ENCODE measurements at places on chromosomes 12 and 14.

DNA sequence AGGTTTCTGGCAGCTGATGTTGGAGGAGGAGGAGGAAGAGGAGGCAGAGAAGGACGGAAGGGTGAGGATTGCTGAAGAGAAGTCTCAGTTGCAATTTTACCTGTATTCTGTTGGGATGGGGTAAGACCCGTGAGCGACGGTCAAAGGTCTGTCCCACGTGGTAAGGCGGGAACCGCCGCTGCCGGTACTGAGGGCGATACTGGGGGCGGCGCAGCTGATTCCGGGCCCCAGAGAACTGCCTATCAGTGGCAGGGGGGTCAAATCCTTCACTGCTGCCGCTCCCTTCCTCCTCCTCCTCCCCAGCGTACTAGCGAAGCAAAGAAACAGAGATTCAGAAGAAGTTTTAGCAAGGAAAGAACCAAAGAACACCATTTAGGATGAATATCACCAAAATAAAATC, 13.3 kb downstream of the YBX3 start:
- DNase-seq = no peak

DNA sequence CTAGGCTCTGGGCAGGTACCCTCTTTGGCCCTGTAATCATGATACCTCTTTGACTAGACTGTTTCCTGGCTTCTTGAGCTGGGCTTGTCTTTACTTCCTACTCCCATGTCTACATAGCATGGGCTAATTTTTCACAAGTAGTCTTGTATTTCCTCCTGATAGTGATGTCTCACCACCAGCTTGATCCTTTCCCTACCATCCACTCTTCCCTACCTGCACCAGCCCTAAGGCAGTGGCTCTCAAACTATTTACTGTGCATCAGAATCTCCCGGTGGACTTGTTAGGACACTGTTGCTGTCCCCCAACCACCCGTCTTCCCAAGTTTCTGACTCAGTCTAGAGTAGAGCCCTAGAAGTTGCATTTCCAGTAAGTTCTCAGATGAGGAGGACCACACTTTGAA, 162.7 kb upstream of the AMIGO2 start:
- DNase-seq = no peak

DNA sequence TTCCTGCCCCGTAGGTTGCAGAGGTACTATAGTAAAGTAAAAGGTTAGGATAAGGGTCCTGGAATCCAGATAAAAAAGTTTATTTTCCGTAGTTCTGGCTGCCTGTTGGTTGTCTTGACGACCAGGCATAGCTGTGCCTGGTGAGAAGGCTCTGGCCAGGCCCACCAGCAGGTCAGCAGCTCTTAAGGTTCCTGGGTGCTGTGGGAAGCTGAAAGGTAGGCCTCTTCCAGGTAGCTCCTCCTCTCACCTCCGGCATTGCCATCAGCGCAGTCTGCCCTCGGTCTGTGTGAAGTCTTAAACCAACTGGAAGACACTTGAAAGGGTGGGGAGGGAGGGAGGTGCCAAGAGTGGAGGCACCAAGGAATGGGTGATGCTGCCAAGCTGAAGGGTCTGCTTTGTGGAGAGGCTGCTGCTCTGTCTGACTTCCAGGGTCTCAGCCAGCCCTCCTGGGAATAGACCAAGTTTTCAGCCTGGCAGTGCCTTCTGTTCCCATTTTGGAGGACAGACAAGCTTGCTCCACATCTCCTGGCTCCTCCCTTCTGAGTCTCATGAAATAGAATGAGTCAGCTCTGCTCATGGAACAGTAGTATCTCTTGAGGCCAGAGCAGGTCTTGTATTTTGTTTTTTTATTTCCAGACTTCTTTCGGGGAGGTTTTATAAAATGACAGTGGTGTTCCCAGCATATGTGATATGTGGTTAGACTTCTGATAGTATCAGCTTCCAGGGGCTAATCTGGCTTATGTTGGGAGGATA, 5.2 kb upstream of the ACADS start:
- DNase-seq = no peak

GRCh38 chr12:123532019-123532418, 1.5 kb downstream of the RILPL1 start:
- no peak for DNase-seq

DNA sequence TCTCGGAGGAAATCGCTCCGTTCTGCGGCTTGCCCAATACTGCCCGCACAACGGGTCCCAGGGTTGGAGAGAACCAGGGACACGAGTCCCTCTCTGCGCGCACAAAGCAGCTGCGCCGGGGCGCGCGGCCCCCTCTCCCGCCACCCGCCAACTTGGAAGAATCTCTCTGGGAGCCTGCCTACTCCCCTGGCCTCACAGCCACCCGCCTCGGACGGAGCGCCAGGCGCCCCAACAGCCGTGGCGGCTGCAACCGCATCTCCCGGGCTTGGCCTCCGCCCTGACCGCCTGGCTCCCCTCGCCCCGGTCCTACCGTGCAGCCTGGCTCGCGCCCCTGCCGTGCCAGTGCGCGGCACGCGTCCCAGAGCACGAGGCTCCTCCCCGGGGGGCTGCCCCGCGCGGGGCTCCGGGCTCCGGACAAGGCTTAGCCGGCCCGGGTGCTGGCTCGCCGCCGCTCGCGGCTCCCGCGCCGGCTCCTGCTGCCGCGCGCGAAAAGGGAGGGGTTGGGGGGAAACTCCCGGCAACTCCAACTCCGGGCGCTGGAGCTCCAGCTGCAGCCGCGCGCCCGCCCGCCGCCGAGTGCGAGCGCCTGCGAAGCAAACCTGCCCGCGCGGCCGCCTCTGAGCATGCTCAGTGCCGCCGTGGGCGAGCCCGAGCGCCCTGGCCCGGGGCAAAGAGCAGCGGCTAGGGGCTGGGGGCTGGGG, at the start of gene STXBP6:
TSS of gene STXBP6 (minus strand) at position 580 of the 701 bp plus-strand sequence. CDS start 75,329 bp downstream, outside the sequence.
- no peak for DNase-seq

- DNase-seq = no peak
These were observed 138.7 kb downstream of the MED13L start for GRCh38 chr12:116138781-116139180.

GRCh38 chr12:73465106-73465505, 1072.5 kb upstream of the ATXN7L3B start:
- DNase-seq = no peak

DNA sequence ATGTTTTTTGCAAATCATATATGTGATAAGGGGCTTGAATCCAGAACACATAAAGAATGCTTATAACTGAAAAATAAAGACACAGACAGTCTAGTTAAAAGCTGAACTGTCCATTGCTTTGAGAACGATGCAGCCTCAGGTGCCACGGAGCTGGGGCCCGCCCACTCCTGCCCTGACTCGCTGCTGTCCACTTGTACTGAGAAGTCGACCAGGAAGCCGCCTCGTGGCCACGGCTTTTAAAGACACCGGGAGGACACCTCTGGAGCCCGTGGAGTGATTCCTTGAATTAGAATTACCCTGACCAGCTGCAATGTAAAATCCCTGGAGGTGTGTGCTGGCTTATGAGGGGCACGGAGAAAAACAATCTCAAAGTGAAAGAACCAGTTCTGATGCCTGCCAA, 23.9 kb upstream of the TEX22 start:
- no peak for DNase-seq

DNA sequence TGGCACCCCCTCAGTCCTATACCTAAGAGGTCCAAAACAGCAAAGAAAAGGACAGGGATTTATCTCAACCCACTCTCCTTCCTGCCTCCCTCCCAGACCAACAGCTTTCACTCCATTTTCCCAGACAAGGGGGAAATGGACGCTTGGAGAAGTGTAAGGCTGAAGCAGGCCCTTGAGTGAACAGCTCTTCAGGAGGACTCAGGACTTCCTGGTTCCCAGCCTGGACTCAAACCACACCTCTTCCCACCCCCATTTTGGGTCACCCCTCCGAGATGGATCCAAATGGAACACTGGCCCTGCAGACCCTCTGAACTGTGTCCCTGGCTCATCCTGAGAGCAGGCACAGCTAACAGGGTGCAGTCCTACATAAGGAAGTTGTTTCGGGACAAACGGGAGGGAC, 2.7 kb downstream of the KMT2D start:
- no peak for DNase-seq

DNA sequence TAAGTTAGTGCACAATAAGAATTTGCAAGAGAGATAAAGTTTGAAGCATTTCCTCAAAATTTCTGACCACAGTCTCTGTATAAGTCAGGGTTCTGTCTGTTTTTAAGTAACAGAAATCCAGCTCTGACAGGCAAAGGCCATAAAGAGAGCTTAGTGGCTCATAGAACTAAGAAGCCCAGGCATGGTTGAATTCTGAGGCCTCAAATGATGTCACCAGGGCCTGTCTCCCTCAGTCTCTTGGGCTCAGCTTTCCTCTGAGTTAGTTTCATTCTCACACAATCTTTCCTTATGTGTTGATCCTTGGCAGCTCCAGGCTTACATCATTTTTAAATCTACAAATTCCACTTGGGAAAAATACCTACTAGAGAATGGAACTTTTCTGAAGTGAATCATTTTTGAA, 173.4 kb upstream of the ATP2B1 start:
- no peak for DNase-seq

- DNase-seq = no peak
These were observed 65.0 kb downstream of the NUMB start for GRCh38 chr14:73393375-73393774.

GRCh38 chr12:104249017-104249416, 33.4 kb downstream of the TXNRD1 start:
- DNase-seq = no peak

- no peak for DNase-seq
These were observed 183.5 kb downstream of the NUAK1 start for GRCh38 chr12:105954951-105955931.

GRCh38 chr14:73749706-73750530, 35.7 kb upstream of the PNMA1 start:
- DNase-seq = no peak

GRCh38 chr12:68557011-68557730, 53.5 kb upstream of the RAP1B start:
- no peak for DNase-seq

- DNase-seq = no peak
These were observed 42.0 kb downstream of the RFLNA start for GRCh38 chr12:124336742-124337520.

DNA sequence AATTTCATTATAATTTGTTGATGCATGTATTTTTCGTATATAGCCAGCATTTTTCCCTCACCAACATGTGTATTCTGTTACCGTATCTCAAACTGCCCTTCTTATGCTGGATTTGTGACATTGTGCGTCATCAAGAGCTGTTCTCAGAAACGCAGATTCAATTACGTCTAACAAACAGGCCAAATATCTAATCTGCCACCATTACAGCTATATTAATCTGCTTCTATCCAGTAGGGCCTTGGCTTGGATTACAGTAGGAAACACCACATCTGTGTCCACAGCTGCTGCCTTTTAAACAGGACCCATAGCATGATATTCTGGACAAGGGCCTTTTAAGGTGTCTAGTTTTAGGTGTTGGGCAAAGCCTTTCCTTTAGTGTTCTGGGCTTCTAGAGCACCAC, 140.6 kb downstream of the PDE3A start:
- no peak for DNase-seq

- DNase-seq = no peak
These were observed 71.2 kb downstream of the SAMD4A start for GRCh38 chr14:54638135-54638446.

GRCh38 chr14:40981247-40981646, 625.4 kb upstream of the LRFN5 start:
- no peak for DNase-seq

DNA sequence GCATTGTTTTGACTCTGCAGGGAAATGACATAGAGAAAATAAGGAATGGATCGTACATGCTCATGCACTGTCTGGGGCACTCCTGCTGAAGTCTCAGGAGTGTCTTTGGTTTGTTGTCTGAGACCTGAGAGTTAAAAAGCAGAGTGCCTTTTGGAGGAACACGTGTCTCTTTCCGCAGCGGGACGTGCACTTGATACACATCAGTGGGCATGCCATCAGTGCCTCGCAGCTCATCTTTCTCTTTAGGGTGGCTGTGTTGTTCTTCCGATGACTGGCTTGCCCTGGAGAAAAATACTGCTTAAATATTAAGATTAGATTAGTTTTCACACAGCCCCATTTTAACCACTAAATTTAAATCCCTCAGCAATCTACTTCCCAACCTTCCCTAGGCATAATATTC, 835.9 kb downstream of the DIO2 start:
- no peak for DNase-seq

DNA sequence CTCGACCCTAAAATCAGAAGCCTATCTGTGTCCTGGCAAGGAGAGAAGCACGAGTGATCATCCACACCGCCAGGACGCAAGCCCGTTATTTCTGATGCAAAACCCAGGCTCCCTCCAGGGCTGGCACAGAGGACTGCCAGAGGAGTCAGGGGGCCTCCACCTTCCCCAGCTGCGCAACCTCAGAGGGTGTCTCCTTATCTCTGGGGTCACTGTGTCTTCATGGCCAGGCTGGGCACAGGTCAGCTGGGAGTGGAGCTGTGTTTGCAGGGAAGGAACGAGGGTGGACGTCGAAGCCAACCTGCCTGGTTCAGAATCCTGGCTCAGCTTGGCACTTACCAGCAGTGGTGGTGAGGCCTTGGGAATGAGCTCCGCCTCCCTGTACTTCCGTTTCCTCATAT, 12.0 kb upstream of the SERPINA3 start:
- DNase-seq = no peak

GRCh38 chr12:22610131-22610530, 14.8 kb upstream of the ETNK1 start:
- no peak for DNase-seq

GRCh38 chr12:46548605-46549071, 176.1 kb upstream of the SLC38A2 start:
- DNase-seq = no peak

DNA sequence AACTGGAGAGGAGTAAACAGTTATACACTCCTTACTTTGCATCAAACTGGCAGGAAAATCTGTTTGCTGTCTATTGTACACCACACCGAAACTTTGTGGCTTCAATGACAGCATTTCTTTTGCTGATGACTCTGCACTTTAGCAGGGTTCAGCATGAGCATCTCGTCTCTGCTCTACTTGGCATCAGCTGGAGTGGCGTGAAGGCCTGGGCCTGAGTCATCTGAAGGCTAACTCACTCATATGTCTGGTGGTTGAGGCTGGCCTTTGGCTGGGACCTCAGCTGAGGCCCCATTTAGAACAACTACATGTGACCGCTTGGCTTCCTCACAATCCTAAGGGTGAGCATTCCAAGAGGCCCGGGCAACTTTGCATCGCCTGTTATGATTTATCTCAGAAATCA, 28.7 kb upstream of the REP15 start:
- no peak for DNase-seq

- DNase-seq = no peak
These were observed 12.7 kb downstream of the CCND2 start for GRCh38 chr12:4286228-4286627.

- DNase-seq = peak; percentile 84
These were observed 52.3 kb upstream of the KCNA5 start for GRCh38 chr12:4991373-4991772.

DNA sequence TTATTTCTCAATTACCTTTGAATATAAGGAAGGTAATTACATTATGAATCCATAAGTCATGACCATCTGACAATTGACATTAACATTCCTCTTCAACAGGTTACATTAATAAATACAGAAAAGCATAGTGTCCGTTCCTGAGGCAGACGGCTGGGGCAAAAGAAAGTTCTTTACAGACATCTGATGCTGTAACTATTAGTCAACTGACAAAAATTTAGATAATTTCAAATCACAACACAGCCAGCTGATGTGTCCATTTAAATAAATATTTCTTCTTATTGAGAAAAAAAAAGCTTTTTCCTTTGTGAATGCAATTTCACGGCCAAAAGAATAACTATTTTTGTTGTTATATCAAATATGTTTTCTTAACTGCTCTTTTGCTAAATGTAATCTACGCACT, 9.2 kb upstream of the PYROXD1 start:
- DNase-seq = no peak

GRCh38 chr14:102923201-102923924, 900 bp downstream of the AMN start:
- DNase-seq = no peak

- DNase-seq = no peak
These were observed 1.3 kb downstream of the ATP2A2 start for GRCh38 chr12:110282300-110282860.
